Regular cardiac myocyte (primary cell): ENCODE measurements at places on chromosomes 3 and 15. TPM values are rescaled to one million over a fixed set of nuclear protein-coding genes. Genes with fewer than 3 reads are reported as not detected.

Gene CDHR4
- total RNA-seq = not detected in 2 replicates

Gene SERPINI2
- not detected in 2 replicates for total RNA-seq

Gene TMC3
- 0.19 and 3.9 TPM in 2 replicates for total RNA-seq

Gene RRP9
- 24.0 and 65.4 TPM in 2 replicates for total RNA-seq

Gene SORD
- total RNA-seq = 4.8 and 17.6 TPM in 2 replicates

Gene LRRC34
- total RNA-seq = 1.1 and 2.9 TPM in 2 replicates

Gene MESP2
- 0.56 and 0.77 TPM in 2 replicates for total RNA-seq
